ENCODE measurements at places on chromosomes 16 and 17. TPM values are rescaled to one million over a fixed set of nuclear protein-coding genes. Genes with fewer than 3 reads are reported as not detected.

Gene CCL16
- total RNA-seq: 1.1 TPM

DNA sequence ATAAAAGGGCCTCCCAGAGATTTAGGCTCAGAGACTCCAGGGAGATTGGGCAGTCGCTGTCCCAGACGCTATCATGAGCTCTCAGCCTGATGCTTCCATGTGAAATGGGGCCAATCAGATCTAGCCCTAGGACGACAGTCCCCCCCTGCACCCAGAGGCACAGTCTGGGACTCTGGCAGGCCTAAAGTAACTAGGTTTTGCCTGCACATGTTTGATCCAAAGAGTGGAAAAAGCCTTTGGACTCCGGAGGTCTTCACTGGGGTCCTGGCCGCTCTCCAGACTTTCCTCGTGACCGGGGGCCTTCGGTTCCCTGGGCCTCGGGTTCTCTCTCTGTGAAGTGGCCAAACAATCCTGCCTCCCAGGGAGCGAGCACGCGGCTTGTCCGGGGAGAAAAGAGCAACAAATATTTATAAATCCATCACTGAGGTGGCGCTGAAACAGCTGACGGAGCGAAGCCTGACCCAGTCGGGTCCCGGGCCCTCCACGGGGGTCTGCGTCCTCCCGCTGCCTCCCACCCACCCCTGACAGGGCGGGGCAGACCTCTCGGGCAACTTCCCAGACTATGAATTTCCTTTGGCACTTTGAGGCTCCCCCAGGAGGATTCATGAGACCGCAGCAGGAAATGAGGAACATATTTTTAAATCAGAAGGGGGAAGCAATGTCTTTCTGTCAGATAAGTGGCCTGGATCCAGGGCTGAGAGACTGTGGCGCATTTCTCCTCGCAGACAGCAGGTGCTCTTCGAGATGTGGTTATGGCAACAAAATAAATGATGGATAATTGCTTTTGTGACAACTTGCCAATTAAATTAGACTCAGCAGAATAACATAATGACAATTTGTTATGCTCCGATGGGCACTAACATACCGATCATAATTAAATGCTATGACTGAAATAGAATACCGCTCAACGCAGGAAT is 38.9 kb downstream of the MRPS23 start:
- H3K36me3 ChIP-seq: no peaks in the 10 kb centered on the region
- no peaks in the 10 kb centered on the region for H3K27me3 ChIP-seq
- no peak overlapping the region for H3K4me3 ChIP-seq
- no peaks in the 10 kb centered on the region for H3K4me1 ChIP-seq
- DNase-seq: peak; percentile 56
- no peak overlapping the region for H3K27ac ChIP-seq

- DNase-seq: peak; percentile 45
- no peaks in the 10 kb centered on the region for H3K36me3 ChIP-seq
Measured at GRCh38 chr16:50685462-50686063, 4.5 kb upstream of the SNX20 start.

DNA sequence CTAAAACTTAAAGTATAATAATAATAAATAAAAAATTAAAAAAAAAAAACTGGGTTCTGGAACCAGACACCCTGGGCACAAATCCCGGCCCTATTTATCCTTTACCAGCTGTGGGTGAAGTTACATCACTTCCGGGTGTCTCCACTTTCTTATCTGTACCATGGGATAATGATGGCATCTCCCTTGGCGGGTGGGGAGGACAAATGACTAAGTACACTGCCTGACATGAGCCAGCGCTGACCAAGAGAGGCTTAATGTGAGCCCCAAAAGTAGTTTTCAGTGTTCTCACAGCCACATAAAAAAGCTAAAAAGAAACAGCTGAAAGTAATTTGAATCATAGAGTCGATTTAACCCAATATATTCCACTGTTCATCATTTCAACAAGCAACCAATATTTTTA is 424.9 kb downstream of the SOX9 start:
- H3K27me3 ChIP-seq: no peaks in the 10 kb centered on the region
- no peak for DNase-seq
- H3K27ac ChIP-seq: no peak overlapping the region
- no peaks in the 10 kb centered on the region for H3K36me3 ChIP-seq
- no peaks in the 10 kb centered on the region for H3K4me1 ChIP-seq

Gene CMTM2
- 1.3 TPM for total RNA-seq

Gene MRPL38
- total RNA-seq: 65.4 TPM

Gene COX6A2
- total RNA-seq: 3.0 TPM

GRCh38 chr17:27548369-27548768 is 82.6 kb upstream of the LGALS9 start:
- no peak overlapping the region for H3K27ac ChIP-seq
- H3K36me3 ChIP-seq: no peaks in the 10 kb centered on the region
- no peaks in the 10 kb centered on the region for H3K27me3 ChIP-seq
- DNase-seq: no peak

- peaks cover 10% of the 10 kb centered on the region for H3K4me1 ChIP-seq
- H3K36me3 ChIP-seq: no peaks in the 10 kb centered on the region
- H3K27ac ChIP-seq: peak overlapping the region; percentile 71
- H3K27me3 ChIP-seq: no peaks in the 10 kb centered on the region
Measured at GRCh38 chr17:32854832-32855389, 22.0 kb downstream of the MYO1D start.

DNA sequence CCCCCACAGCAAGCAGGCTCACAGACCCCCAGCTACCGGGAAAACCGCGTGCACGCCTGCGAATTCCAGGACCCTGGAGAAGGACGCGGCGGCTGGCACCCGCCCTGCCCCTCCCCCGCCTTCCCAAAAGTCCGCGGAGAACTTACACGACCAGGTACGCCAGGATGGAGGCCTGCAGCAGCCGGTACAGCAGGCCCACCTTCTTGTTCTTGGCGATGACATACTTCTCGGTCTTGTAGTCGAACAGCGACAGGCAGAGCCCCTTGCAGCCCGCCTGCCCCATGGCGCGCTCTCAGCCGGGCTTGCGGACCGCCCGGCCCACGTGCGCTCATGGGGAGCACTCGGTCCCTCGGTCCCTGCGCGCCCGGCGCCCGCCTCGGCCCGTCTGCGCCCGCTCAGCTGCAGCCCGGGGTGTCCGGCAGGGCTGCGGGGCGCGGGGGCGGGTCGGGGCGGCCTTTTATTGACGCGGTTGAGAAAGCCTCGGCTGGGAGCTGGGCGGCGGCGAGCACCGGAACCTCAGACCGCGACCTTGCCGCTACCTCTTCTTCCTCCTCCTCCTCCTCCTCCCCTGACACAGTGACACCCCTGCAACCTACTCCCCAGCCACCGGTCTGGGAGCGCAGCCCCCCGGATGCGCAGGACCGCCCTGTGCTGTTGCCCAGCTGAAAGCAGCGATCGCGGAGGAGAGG is at the start of gene P2RX5:
P2RX5 (minus strand) TSS at position 433 of the 689 bp plus-strand sequence; CDS start at position 283, 150 bp downstream.
- H3K4me1 ChIP-seq: no peaks in the 10 kb centered on the region
- peak; percentile 78 for DNase-seq
- H3K27ac ChIP-seq: no peak within 1 kb of the TSS
- no peaks in the 10 kb centered on the region for H3K27me3 ChIP-seq
- H3K4me3 ChIP-seq: peak within 1 kb of the TSS; percentile 26

DNA sequence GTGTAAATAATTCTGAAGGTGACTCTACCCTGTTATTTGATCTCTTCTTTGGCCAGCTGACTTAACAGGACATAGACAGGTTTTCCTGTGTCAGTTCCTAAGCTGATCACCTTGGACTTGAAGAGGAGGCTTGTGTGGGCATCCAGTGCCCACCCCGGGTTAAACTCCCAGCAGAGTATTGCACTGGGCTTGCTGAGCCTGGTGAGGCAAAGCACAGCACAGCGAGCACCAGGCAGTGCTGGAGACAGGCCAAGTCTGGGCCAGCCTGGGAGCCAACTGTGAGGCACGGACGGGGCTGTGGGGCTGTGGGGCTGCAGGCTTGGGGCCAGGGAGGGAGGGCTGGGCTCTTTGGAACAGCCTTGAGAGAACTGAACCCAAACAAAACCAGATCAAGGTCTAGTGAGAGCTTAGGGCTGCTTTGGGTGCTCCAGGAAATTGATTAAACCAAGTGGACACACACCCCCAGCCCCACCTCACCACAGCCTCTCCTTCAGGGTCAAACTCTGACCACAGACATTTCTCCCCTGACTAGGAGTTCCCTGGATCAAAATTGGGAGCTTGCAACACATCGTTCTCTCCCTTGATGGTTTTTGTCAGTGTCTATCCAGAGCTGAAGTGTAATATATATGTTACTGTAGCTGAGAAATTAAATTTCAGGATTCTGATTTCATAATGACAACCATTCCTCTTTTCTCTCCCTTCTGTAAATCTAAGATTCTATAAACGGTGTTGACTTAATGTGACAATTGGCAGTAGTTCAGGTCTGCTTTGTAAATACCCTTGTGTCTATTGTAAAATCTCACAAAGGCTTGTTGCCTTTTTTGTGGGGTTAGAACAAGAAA is 5.1 kb downstream of the STH start:
- H3K4me3 ChIP-seq: no peak overlapping the region
- H3K36me3 ChIP-seq: no peaks in the 10 kb centered on the region
- no peak for DNase-seq
- H3K27ac ChIP-seq: no peak overlapping the region
- H3K4me1 ChIP-seq: no peaks in the 10 kb centered on the region

GRCh38 chr16:2774161-2774891 is 2.8 kb downstream of the ELOB start:
- peak; percentile 25 for DNase-seq
- H3K27me3 ChIP-seq: no peaks in the 10 kb centered on the region
- peaks cover 13% of the 10 kb centered on the region for H3K36me3 ChIP-seq
- no peak overlapping the region for H3K27ac ChIP-seq
- no peaks in the 10 kb centered on the region for H3K4me1 ChIP-seq
- no peak overlapping the region for H3K4me3 ChIP-seq

Gene PRAC1
- total RNA-seq: not detected

DNA sequence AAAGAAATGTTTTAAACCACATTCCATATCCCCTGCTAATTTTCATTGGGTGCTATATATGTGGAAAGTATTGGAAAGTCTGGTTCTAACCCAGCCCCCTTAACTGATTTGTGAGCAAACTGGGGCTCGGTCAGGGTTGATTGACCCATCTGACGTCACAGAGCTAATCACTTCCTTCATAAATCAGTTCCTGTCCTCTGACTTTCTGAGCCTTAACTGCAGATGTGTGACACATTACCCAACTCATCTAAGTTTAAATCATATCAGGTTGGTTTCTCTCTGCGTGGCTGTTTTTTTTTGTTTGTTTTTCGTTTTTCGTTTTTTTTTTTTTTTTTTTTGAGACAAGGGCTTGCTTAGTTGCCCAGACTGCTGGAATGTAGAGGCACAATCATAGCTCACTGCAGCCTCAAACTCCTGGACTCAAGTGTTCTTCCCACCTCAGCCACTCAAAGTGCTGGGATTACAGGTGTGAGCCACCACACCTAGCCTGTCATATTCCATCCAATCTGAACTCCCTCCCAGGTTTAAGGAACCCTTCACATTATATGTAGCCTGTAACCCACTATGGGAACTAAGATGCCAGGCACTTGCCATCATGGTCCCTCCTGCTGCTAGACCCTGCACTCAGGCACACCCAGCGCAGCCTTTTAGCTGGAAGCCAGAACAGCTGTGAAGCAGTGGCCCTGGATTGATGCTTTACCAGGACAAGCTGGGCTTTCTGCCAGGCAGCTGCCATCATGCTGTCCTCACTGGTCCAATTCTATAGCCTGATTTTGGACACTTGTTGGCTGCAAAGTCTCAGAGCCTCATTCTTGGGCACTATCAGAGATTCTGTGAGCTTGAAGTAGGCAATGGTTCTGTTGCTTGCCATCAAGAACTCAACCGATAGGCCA is 6.9 kb upstream of the BPTF start:
- no peak overlapping the region for H3K27ac ChIP-seq
- no peak for DNase-seq
- H3K4me1 ChIP-seq: no peaks in the 10 kb centered on the region

Gene TM4SF5
- not detected for total RNA-seq

GRCh38 chr17:63558441-63558840 is 8.2 kb downstream of the DCAF7 start:
- no peaks in the 10 kb centered on the region for H3K4me1 ChIP-seq
- no peaks in the 10 kb centered on the region for H3K36me3 ChIP-seq
- DNase-seq: no peak

Gene ATPAF2
- total RNA-seq: 16.3 TPM

DNA sequence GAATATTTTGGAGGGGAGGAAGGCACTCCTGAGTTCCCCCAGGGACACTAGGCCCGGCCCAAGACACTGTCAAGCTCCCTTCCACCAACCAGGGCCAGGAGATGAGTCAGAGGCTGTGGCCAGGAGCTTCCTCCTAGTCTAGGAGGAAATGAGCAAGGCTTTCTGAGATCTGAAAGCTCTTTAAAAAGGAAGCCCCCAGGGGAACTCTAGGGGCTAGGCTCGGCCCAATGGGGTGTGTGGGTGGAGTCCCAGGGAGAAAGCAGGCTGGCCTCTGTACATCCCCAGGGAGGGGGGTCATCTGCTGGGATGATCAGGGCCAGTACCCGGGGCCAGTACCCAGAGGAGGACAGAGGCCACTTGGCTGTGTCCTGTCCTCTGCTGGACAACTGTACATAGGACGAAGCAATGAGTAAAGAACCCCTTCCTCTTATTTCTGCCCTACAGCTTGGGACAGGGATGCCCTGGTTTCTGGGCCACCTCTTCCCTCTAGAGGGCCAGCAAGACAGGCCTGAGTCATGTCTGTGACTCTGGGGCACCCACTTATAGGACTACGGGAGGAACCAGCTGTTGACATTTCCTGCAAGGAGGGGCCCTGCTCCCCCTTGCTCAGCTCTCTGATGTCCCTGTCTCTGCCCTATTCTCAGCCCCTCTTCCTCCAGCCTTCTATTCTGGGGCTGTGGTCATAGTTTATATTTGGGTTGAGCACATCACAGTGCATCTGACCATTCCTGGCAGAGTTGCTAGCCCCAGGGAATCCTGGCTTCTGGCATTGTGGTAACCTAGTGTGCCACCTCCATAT is 2.7 kb downstream of the FHOD1 start:
- peak; percentile 87 for DNase-seq
- H3K4me1 ChIP-seq: no peaks in the 10 kb centered on the region
- H3K36me3 ChIP-seq: no peaks in the 10 kb centered on the region
- peak overlapping the region; percentile 23 for H3K27ac ChIP-seq
- no peaks in the 10 kb centered on the region for H3K27me3 ChIP-seq
- no peak overlapping the region for H3K4me3 ChIP-seq

Gene MYH2
- total RNA-seq: not detected

Gene GRIN2A
- 2.0 TPM for total RNA-seq

DNA sequence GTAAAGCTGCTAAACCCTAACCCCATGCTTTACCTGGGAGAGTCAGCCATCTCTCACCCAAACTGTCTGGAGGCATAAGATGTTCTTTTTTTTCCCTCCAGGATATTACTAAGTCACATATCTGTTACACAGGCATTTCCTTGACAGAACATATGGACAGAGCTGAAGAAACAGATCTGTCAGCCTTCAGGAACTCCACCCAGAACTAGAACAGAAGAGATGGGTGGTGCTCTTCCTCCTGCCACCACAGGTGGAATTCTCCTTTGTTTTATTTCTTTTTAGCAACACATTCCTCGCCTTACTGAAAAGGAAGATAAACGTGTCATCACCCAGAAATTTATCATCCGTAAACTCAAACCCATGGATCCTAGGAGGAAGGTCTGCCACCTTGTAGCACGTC is 8.8 kb downstream of the MYCBPAP start:
- H3K27ac ChIP-seq: no peak overlapping the region
- no peak overlapping the region for H3K4me3 ChIP-seq
- no peaks in the 10 kb centered on the region for H3K4me1 ChIP-seq
- H3K36me3 ChIP-seq: no peaks in the 10 kb centered on the region
- H3K27me3 ChIP-seq: no peaks in the 10 kb centered on the region

Measured in aorta (tissue), 5 donors.